ENCODE measurements at places on chromosomes 2 and 18.

DNA sequence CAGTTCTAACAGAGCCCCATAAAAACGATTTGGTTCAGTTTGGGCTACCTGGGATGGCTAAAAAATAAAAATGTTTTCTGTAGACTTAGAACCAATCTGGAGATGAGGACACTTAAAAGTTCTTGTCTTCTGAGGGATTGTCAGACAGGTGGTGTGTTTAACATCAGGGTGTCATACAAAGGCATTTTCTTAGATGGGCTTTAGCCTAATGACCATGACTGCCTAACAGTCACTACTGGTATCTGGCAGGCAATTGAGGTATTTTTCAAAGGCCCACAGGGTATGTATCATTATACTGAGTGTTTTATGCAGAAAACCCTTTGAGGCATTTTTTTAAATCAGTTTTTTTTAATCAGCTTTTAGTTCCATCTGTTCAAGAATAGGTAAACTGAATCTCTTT, 341.4 kb downstream of the PARD3B start:
- DNase-seq, result no peak

DNA sequence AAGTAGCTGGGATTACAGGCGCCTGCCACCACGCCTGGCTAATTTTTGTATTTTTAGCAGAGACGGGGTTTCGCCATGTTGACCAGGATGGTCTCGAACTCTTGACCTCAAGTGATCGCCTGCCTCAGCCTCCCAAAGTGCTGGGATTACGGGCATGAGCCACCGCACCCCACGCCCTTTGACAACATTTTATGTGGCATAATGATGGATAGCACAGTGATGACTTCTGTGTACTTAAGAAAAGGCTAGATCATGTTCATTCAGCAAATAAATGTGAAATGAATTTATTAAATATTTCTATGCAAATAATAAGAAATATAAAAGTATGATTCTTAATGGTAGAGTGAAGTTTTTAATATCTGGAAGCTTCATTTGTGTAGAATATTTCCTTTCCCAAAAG, 2.6 kb upstream of the HTR2B start:
- no peak for DNase-seq

DNA sequence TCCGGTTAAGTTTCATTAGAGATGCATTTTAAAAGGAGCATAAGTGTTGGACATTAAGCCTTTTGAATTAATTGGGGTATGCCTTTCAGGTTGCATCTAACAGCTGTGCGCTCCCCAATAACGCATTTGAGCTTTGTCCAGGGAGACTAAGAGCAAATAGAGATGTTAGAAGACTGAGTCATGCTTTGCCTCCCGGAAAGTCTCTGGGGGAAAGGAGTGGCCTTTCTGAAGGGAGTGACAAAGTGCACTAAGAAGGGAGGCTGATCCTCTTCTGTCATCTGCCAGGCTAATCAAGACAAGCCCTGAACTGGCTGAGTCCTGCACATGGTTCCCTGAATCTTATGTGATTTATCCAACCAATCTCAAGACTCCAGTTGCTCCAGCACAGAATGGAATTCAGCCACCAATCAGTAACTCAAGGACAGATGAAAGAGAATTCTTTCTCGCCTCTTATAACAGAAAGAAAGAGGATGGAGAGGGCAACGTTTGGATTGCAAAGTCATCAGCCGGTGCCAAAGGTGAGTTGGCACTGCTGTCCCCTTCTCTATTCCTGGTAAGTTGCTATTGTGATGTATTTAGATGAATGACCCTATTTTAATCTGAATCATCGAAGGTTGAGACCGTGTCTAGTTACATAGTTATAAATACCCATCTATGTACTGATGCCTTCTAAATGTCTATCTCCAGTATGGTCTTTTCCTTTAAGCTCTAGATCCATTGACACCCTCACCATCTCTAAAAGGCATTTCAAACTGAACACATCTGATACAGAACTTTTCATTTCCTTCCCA, 12.1 kb downstream of the TTL start:
- peak; percentile 53 for DNase-seq

- no peak for DNase-seq
These were observed 585.0 kb upstream of the GCFC2 start for GRCh38 chr2:76295762-76296161.

DNA sequence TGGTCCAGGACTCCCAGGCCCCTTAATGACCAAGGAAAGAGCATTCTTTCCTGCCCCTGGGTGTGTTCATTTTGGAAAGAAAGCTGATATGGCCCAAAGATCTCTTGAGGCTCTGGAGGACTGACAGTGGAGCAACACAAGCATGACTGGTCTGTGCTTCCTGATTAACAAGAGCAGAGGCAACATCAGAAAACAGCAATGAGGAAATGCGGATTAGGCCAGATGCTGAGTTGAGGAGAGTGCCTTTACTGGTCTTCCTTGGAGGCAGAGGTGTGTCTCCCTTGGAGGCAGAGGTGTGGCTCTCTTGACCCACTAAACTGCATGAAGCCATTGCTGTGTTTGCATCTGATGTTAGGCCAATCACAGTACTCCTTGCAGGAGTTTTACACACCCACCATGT, 19.9 kb downstream of the IL36B start:
- DNase-seq, result no peak

- DNase-seq, result no peak
These were observed 41.8 kb downstream of the LDLRAD4 start for GRCh38 chr18:13260197-13260934.

DNA sequence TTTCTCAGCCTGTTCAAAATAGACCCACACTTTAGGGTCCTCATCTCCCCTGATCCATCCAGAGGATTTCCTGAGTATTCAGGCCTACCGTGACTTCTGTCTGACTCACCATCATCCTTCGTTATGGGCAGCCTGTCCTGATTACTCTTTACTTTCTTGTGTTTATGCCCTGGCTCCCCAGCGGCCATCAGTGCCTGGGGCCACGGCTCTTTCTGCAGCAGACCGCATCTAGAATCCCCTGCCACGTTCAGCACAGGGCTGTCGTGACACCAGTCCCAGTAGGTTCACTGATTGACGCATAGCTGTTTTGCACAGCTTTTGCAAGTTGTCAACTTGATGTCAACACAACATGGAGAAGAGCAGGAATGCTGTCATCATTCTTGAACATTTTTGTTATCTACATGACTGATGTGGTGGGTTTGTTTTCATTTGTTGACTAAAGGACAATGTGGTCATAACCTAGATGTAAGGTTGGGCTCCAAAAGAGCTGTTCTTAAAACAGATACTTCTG, 225.6 kb downstream of the HAUS1 start:
- no peak for DNase-seq

DNA sequence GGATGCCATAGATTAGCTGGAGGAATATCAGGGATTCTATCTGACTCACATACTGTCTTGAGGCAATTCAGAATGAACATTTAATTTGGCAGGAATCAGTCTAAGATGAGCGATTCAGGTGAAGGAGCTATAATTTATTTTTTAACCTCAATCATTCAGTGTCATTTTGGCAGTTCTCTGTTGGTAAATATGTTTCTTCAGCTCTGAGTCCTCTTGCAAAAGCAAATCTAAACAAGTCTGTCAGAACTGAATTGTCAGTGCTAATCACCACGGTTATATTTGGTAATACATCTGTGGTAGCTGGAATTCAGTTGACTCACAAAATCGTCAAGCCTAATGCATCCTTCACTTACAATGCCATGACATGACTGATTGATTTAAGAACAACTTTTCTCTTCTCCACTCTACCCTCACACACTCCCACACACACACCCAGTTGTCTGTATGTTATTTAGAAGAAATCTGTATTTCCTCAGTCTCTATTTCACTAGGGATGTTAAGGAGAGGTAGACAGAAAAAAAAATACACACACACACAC, 516.6 kb upstream of the NXPH2 start:
- DNase-seq, result no peak

DNA sequence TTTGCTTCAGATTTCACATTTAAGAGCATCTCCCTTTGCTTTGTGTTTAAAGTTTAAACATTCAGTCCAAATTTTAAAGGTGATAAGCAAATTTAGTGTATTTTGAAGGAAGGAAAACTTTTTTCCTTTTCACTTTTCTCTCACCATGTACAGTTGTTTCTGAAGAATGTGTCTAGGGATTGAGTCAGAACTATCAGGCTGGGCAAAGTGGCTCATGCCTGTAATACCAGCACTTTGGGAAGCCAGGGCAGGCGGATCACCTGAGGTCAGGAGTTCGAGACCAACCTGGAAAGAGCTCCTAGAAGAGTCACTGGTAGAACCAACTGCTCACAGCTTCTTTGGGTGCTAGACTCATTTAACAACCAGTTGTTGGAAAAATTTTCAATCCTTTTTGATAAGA, 327.0 kb upstream of the THUMPD2 start:
- DNase-seq, result no peak

DNA sequence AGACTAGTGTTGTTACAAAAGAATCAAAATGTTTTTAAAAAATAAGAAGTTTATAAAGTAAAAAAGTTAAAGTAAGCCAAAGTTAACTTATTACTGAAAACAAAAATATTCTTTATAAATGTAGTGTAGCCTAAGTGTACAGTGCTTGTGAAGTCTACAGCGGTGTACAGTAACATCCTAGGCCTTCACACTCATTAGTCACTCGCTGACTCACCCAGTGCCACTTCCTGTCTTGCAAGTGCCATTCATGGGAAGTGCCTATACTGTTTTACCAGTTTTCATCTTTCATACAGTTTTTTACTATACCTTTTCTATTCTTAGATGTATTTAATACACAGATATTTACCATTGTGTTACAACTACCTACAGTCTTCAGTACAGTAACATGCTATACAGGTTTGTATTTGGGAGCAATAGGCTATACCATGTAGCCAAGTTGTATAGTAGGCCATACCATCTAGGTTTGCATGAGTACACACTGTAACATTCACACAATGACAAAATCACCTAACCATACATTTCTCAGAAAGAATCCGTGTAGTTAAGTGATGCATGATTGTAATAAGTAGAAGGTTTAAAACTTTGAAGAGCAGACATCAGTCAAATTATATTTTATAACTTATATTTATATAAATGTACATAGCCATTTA, 13.4 kb downstream of the SERPINB7 start:
- DNase-seq, result no peak

DNA sequence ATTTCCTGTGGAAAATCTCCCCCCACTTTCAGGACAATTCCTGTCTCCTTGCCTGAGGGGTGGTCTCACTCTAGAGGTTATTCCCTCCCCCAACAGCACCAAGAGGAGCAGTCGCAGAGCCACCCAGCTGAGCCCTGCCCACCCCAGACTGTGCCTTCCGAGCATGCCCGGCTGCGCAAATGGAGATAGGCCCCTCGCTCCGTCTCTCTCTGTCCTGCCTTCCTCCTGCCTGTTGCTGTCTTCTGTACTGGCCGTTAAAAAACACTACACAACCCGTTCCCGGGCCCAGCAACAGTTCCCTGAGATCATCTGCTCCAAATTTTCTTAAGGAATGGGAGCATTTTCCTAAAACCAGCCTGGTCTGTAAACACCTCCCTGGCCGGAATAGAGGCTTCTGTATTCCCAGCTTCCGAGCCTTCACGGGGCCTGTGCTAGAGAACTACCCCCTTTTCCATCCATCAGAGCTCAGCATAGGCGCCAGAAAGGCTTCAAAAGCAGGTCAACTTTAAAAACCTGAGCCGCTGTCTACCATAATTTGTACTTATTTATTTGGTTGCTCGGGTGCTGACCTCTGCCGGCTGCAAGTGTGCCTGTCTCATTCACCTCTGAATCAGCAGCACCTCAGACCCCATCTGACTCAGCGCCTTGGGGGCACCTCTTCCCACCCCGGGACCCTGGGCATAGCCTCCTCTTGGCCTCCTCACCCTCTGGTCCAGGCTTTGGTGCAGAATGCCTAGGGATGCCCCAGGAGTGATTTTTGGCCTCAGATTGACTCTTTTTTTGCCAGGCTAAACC, 159.4 kb downstream of the PXDN start:
- DNase-seq, result no peak

- DNase-seq, result no peak
These were observed 139.7 kb downstream of the ATP9B start for GRCh38 chr18:79208906-79209305.

- no peak for DNase-seq
These were observed 204.9 kb upstream of the PXDN start for GRCh38 chr2:1949265-1949664.

DNA sequence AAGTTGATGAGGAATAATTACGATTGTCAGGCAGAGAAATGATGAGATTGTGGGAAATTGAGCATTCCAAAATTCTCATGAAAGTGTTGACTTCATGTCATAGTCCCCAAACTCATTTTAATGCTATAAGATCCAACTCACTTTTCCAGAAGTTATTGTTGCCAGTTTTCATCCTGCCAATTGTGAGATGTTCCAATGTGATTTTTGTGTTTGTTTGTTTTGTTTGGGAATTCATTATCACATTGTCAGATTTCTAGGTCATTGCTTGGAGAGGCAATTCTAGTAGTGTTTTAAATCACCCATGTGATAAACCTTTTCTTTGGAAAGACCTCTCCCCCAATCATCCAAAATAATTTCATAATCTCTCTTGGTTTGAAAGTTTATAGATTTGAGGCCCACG, 86.0 kb upstream of the ACVR2A start:
- DNase-seq, result no peak

DNA sequence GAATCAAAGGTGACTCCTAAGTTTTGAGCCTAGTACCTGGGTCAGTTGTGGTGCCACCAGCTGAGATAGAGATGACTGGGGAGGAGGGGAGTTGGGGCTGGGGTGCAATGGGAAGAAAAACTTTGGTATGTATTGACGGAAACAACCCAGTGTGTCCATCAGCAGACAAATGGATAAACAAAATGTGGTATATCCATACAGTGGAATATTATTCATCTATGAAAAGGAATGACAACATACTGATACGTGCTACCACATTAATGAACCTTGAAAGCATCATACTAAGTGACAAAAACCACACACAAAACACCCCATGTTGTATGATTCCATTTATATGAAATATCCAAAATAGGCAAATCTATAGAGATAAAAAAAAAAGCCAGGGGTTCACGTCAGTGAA, 41.1 kb upstream of the GPR155 start:
- no peak for DNase-seq

DNA sequence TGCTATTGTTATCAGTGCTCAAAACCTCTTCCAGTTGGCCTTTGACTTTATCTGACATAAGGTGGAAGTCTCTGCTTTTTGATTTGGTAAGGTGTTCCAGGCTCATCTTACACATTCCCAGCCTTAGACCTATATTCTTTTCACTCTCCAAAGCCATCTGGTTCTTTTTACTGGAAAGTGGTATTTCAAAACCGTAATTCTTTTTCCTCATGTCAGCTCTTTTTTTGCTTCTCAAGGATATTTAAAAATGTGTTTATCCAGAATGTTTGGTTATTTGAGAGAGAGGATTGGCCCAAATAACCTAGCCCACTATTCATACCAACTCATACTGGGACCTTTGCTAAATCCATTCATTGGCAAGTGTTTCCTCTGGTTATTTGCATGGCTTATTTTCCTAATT, 411.2 kb upstream of the PIK3C3 start:
- no peak for DNase-seq

DNA sequence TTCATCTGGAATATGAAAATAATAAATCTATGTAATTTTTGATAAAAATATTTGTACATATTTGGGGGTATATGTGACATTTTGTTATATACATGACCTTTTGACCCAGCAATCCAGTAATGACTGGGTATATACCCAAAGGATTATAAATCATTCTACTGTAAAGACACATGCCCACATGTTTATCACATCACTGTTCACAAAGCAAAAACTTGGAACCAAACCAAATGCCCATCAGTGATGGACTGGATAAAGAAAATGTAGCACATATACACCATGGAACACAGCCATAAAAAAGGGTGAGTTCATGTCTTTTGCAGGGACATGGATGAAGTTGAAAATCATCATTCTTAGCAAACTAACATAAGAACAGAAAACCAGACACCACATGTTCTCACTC, 472.1 kb upstream of the DDX18 start:
- no peak for DNase-seq
